Testis (tissue), 5 donors: ENCODE measurements at places on chromosomes 12 and 14. TPM values are rescaled to one million over a fixed set of nuclear protein-coding genes. Genes with fewer than 3 reads are reported as not detected.

GRCh38 chr14:32697114-32697513, 241.6 kb upstream of the NPAS3 start:
- no peak for DNase-seq

- no peak for DNase-seq
These were observed 2.1 kb downstream of the YARS2 start for GRCh38 chr12:32753605-32754004.

DNA sequence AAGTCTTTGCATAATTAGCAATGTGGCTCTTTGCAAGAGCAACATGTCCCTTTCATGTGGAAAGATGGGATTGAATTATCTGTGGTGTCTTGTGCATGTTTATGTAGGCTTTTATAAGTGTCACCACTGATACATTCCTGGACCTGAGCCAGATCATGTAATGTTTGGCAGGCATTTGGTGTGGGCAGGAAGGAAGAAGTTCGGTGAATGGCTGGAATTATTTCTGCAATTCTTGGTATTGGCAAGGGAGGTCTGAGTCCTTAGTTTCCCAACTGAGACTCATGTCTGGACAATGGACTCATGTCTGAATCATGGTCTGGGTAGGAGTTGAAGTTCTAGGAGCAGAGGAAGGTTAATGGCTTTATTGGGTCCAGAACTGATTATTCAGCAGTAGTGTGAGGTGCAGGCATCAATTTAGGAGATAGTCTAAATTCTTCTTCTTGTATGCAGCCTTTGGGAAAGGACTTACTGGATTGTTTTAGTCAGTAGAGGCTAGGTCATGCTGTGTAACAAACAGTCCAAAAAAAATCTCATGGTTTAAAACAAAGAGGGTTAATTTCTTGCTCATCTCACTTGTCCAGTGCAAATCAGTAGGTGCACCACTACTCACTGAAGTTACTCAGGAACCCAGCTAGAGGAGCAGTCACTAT, 186.5 kb upstream of the LHX5 start:
- no peak for DNase-seq

DNA sequence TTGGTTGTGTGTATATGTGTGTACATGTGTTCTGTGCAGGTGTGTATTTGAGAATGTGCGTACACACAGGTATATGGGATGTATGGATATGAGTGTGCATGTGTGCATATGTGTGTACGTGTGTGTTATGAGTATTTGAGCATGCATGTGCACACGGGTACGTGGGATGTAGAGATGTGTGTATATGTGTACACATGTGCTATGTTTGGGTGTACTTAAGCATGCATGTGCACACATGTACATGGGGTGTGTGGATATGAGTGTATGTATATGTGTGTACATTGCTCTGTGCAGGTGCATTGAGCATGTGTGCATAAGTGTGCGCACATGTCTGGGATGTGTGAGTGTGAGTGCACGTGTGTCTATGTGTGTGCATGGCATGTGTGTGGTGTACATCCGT, 34.3 kb upstream of the SFSWAP start:
- no peak for DNase-seq

DNA sequence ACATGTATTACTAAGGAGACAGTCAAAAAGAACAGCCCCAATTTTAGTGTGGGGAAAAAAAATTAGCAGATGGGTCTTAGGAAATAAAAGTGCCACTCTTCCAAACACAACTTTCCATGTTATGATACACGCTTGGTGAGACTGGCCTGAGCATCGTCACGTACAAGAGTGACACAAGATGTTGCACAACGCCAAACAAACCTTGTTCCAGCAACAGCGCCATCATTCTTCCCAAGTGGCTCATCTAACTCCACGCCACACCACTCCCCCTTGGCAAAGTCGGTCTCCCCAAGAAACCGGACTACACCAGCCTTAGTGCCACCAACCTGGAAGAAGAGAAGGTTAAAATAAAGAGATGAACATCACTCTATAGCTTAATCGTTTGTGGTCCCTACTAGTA, 58.7 kb downstream of the CLIP1 start:
- DNase-seq = peak; percentile 0

DNA sequence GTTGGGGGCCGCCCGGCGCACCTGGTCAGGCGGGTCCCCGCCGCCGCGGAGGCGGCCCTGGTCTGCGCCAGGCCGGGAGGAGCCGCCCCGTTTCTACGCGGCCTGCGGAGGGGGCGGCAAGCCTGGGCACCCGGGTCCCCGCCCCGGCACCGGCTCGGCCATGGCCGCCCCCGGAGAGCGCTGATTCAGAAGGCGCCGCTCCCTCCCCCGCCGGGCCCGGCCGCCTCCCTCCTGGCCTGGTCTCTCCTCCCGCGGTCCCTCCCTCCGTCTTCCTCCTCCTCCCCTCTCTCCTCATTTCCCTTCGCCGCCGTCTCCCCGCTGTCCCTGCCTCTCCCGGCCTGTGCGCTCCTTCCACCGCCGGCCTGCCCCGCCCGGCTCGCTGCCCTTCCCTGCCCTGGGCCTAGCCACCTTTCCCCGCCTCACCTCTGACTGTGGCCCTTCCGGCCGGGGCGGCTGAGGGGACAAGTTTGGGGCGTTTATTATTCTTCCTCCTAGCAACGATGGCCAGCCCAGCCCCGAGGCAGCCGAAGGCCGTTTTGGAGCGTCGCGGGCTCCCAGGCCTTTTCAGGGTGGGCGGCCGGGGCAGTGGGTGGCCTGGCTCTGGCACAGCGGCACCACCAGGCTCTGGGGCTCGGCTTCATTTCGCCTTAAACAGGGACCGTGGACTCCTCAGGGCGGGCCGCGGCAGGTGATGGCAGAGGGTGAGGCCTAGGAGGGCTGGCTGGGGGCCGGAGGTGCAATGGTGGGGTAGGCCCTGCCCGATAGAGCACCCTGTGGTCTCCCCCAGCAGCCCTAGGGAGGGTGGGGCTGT, 768 bp downstream of the CEP170B start:
- peak; percentile 69 for DNase-seq

DNA sequence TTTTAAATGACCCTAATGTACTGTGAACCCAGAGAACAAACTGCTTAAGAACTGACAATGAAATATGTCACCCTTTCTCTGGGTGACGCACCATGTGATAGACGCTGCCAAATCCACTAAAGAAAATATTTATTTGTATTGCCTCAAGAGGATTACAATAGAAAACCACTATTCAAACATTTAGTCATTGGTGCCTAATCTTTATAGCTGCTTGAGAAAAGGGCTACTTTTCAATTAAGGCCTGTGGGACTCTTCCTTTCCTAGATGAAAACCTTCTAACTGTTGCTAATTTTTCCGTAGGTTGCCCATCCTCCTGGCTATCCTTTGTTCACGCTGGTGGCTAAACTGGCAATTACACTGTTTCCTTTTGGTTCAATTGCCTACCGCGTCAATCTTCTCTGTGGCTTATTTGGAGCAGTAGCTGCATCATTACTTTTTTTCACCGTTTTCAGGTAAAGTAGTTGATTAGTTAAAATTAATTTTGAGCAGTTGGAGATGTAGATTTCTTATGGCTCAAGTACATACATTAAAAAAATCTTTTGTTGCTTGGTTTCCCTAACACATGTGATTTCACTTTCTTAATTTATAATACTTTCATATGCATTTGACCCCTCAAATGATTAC, 6.0 kb downstream of the TMEM260 start:
- no peak for DNase-seq

DNA sequence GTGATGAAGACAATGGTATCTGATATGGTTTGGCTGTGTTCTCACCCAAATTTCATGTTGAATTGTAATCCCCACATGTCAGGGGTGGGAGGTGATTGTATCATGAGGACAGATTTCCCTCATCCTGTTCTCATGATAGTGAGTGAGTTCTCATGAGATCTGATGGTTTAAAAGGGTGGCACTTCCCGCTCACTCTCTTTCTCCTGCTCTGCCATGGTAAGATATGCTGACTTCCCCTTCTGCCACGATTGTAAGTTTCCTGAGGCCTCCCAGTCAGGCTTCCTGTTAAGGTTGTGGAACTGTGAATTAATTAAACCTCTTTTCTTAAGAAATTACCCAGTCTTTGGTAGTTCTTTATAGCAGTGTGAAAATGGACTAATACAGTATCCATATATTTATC, 25.6 kb upstream of the PTHLH start:
- DNase-seq = no peak

DNA sequence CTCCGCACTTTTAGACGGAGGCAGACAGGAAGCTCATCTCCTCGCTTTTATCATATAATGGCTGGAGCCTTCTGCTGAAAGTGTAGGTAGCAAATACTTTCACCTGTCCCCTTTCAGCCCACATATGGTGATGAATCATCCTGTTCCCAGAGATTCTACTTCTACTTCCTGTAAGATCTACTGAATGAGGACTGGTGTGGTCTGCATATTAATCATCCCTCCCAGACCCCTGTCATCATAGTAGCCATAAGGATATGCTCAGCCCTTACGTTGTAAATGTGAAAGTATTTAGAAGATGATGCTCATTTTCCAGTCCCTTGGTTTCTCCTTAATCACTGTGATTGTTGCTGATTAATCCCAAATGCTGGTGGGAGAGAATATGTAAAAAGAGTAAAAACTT, 268.2 kb upstream of the GRIP1 start:
- no peak for DNase-seq

- DNase-seq = no peak
These were observed 62.5 kb downstream of the CCDC88C start for GRCh38 chr14:91354979-91355685.

DNA sequence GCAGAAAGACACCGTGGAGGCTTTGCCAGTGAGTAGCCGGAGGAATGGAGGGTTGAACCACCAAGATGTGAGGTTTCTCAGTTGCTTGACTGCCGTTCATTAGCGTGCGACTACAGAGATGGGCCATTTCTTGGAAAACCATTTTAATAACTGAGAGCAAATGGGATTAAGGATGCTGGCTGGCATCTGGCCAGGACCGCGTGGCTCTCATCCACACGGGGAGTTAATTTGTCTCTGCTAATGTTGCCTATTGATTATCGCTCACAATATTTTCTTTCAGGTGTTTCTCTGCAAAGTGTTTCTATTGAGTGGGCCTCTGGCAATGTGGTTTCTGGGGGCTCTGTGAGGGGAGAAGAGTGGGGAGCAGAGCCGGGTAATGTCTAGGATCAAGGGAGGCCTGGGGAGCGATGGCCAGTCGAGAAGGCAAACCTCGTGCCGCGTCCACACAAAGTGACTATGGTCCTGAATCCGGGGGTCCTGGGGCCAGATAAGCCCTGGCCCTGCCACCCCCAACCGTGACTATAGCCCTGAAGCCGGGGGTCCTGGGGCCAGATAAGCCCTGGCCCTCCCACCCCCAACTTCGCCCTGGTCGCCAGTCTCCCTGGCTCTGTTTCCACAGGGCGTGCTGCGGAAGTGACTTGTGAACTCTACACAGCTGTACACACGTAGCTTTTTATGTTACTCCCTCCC, 110.6 kb downstream of the PRMT8 start:
- no peak for DNase-seq

GRCh38 chr12:123062681-123063486, 82.4 kb downstream of the ARL6IP4 start:
- peak; percentile 72 for DNase-seq

DNA sequence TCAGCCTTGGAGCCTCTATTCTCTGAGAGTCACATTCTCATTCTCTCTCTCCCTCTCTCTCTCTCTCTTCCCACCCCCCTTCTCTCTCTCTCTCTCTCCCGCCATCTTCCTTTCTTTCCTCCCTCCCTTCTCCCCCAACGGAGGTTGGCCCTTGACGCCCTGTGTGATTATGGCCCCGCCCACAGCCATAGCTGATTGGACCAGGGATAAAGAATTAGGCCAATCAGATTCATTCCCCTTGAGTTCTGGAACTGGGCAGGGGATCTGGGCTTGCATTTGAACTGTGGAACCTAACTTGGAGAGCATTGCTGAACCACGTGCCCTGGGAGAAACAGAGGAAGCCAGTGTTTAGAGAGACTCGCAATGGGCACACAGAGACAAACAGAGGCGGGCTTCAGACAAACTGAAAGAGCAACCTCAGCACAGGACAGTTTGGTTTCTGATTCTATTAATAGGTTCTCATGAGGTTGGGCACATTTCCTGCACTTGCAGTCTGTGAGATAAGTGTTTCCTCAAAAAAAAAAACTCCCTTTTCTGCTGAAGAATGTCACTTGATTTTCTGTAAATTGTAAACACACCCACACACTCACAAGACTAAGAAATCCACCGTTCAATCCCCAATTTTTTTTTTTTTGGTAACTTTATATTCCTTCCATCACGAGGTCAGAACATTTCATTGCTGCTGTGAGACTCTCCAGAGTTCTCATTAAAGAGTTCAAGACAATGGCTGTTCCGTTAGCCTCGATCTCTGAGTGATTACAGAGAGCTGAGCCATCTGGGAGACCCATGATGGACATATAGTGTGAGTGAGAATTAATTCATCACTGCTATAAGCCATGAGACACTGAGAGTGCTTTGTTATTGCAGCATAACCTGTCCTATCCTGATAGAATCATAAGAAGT, 3.5 kb upstream of the P2RX7 start:
- DNase-seq = peak; percentile 97

- no peak for DNase-seq
These were observed 62.6 kb downstream of the FAR2 start for GRCh38 chr12:29211696-29212095.

GRCh38 chr12:106913456-106913855, 42.3 kb upstream of the TMEM263 start:
- DNase-seq = no peak

DNA sequence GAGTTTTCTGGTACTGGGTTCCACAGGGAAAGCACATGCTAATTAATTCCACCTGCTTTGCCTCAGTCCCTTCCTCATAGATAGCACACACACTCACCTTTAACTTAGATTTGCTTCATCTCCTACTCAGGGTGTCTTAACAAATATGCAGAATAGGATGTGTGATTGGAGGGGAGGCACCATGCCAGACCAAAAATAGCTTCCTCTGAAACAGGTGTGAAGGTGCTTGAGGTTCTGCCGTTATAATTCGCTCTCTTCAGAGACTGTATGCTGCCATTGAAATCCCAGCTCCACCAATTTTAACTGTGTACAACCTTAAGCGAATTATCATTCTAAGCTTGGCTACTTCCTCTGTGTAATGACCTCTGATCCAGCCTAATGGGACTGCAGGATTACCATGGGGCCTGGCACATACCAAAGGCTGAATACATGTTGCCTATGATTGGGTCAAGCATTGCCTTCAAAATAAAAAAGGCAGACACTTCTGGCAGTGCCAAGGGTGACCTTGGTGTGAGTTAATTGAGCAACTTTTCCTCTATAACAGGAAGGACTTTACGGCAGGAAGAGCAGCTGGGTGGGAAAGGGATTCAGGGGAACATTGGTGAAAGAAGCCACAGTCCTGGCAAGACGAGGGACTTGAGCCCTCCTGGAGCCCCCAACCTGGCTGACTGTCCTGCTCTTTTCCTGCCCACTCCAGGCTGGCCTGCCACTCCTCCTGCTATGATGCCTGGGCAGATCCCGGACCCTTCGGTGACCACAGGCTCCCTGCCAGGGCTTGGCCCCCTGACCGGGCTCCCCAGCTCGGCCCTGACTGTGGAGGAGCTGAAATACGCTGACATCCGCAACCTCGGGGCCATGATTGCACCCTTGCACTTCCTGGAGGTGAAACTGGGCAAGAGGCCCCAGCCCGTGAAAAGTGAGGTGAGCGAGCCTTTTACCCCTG, 9.7 kb downstream of the JDP2 start:
- no peak for DNase-seq

Gene PPP1R1A
- total RNA-seq = 6.9 TPM

Gene SLC38A4
- 0.24 TPM for total RNA-seq

Gene VRTN
- 0.47 TPM for total RNA-seq

Gene TXNDC16
- total RNA-seq = 15.8 TPM
